T-helper 2 cell treated with Interferon-gamma antibody and Interleukin-4, amounts not matched to agents 5 μg/mL and 100 μg/mL, for 36 hours (primary cell): ENCODE measurements at places on chromosomes 5 and 9.
A peak's percentile ranks its signal among the peaks of the same experiment; 100 is the strongest.

- H3K27me3 ChIP-seq, result no peaks in the 10 kb centered on the region
- no peak overlapping the region for H3K27ac ChIP-seq
- H3K36me3 ChIP-seq, result no peaks in the 10 kb centered on the region
- H3K4me3 ChIP-seq, result no peak overlapping the region
- H3K4me1 ChIP-seq, result no peaks in the 10 kb centered on the region
- no peak for DNase-seq
Observed at GRCh38 chr5:28914297-28914696, 1875.9 kb upstream of the CDH9 start.

GRCh38 chr9:70901013-70901412 is 220.4 kb downstream of the TRPM3 start:
- H3K4me1 ChIP-seq, result no peaks in the 10 kb centered on the region
- no peak overlapping the region for H3K4me3 ChIP-seq
- no peaks in the 10 kb centered on the region for H3K27me3 ChIP-seq
- no peaks in the 10 kb centered on the region for H3K36me3 ChIP-seq
- no peak overlapping the region for H3K27ac ChIP-seq

GRCh38 chr5:1105350-1106265 is 6.3 kb downstream of the SLC12A7 start:
- H3K4me1 ChIP-seq, result peaks cover 58% of the 10 kb centered on the region
- peak overlapping the region; percentile 94 for H3K27ac ChIP-seq
- no peaks in the 10 kb centered on the region for H3K27me3 ChIP-seq
- peak; percentile 75 for DNase-seq
- peak overlapping the region; percentile 81 for H3K4me3 ChIP-seq

DNA sequence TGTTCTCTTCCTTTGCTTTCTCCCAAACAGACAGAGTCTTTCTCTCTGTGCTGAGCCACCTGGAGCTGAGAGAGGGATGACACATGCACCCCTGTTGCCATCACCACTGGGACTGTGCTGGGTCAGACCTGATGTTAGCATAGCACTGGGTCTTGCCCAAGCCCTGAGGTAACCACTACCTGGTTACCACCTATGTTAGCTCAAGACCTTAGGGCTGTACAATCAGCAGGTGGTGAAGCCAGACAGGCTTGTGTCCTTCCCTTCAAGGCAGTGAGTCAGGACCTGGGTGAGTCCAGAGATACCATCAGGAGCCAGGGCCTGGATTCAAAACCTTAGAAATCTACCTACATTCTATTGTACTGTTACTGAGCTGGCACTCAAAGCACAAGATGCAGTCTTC is 32.1 kb downstream of the FST start:
- H3K27me3 ChIP-seq, result no peaks in the 10 kb centered on the region
- no peak overlapping the region for H3K4me3 ChIP-seq
- no peaks in the 10 kb centered on the region for H3K4me1 ChIP-seq
- H3K27ac ChIP-seq, result no peak overlapping the region

DNA sequence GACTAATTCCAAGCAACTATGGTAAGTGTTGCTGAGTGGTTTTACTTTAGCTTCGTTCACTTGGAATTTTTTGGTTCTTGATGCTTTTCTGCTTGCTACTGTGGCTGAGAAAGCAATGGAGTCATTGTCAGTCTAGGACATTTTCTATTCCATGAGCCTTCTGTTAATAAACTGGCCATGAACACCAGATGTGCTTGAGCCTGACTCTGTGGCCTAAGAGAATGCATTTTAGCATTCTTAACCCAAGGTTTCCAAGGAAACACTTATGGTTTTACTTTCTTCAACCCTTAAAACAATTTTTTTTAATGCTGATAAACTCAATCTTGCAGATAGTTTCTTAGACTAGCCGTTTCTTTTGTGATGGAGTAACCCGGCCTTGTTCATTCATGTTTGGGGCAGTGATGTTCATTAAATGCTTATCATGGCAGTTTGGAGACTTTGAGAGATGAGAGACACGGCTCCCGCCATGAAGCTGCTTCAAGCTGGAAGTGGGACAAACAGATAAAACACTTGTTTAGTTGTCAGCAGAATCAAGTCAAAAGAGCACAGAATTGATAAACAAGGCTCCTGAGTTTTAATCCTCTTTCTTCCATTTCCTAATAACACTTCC is 42.4 kb downstream of the OSTF1 start:
- DNase-seq, result no peak
- peaks cover 57% of the 10 kb centered on the region for H3K4me1 ChIP-seq
- H3K36me3 ChIP-seq, result peaks cover 72% of the 10 kb centered on the region
- H3K4me3 ChIP-seq, result no peak overlapping the region
- H3K27me3 ChIP-seq, result no peaks in the 10 kb centered on the region

GRCh38 chr9:38405785-38406184 is 13.3 kb downstream of the ALDH1B1 start:
- H3K27ac ChIP-seq, result no peak overlapping the region
- no peak overlapping the region for H3K4me3 ChIP-seq
- no peaks in the 10 kb centered on the region for H3K4me1 ChIP-seq
- no peak for DNase-seq
